ENCODE measurements at places on chromosomes 7 and 10.

DNA sequence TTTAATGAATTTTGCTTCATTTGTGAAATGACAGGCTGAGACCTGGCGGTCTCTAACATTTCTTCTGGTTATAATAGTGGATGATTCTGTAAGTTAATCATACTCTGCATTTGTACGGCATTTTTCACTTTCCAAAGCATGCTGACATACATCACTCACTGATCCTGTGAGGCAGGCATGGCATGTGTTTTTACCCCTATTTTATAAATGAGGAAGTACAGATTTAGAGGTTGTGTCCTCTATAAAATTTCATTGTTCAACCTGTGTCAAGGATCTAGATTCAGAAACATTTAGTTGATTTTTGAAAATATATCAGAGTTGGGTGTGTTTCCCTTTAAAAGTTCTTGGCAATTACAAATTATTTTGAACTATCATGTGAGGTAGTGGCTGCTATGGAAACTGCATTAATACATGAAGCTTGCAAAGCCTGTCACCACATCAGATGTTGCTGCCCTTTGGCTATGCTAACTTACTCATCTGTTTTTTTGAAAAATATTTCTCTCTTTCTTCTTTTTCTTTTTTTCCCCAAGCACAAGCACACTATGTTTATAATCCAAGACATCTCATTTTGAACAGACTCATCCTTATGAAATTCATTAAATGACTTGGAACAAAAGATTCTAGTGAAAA is 172.7 kb downstream of the GNAI1 start:
- peak; percentile 48 for DNase-seq

DNA sequence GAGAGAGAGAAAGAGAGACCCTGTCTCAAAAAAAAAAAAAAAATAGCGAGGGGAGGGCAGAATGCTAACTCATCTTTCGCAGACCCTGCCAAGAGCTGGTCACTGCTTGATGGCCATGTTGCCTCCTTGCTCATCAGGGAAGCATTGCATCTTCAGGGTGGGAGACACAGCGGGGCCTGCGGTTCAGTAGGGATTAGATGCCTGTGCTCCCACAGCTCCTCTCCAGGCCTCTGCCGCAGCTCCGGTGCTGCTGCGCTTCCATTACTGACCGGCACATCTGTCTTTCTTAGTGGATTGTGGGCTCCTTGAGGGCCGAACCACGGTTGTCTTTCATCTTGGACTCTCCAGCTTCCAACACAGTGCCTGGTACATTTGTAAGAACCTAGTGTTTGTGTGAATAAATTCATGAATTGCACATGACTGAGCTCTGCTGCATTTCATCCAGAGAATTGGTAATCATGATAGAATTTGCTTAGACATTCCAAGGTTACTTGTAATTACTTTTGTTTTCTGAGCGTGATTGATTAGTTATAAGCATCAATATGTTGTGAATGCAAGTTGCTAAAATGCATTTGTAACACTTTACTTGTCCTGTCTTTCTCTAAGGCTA is 16.8 kb downstream of the HK1 start:
- no peak for DNase-seq

DNA sequence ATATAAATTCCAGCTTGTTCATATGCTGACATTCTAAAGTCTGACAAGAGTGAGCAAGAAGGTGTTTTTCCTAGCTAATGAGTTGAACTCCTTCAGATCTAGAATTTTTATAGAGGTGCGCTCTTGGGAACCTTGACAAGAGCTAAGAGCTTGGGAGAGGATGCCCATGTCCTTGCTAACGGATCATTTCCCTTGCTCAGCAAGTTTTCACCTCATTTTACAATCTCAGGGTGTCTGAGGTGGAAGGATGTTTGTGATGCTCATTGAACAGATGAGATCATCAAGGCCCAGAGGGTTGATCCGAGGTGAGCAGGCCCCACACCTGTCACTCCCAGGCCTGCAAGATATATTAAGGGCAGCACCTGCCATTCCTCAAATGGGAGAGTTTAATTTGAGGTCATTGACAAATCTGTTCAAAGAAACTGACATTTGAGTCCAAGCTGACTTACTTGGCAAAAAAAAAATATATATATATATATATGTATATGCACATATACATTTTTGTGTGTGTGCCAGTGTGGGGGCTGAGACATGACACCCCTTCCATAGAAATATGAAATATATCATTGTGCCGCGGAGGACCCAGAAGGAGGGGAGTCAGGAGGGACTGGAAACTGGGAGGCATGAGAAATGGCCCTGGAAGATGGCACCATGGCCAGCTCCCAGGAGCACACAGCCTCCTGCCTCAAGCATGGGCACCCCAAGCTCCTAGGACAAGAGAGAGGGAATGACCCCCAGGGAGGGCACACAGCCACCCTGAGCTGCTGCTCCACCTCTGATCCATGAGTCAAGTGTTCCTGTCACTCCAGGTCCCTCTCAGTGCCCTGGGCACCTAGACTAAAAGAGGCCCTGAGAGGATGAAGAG is 17.3 kb upstream of the TMEM72 start:
- no peak for DNase-seq

DNA sequence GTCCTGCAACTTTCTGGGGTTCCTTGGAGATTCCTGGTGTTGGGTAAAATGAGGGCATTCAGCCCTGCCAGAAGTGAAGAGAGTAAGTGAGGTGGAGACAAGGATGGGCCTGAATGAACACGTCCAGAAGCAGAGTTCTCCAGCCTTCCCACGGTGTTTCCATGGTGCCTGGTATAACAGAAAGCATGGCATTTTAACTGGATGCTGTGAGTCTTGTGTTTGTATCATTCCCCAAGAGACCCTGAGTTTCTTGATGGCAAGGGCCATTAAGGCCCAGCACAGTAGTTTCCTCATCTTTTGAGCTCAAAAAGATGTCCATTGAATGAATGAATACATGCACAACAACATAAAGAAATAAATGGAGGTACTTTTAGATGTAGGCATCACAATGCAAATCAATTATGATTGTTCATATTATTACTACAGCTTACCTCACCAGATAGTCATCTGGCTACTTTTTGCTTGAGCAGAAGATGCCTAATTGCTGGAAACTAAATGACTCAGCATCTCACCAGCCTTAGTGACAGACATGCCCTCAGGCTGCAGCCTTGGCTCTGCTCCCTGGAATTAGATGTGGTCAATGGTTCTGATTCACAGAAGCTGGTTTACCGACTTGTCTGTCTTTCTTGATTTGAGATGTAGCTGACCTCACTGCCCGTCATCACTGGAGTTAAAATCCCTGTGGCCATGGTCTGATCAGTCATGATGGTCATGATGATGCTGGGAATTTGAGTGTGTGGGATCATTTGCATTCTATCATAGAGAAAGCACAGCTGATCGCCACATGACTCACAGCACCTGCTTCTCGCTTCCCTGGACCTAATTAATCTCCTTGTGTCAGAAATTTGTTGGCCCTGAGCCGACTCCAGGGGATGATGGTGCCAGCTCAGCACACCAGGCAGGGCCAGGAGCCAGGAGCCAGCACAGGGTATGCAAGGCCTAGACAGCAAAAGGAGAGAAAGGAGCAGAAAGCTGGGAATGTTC is 83.9 kb downstream of the CXCL12 start:
- no peak for DNase-seq

DNA sequence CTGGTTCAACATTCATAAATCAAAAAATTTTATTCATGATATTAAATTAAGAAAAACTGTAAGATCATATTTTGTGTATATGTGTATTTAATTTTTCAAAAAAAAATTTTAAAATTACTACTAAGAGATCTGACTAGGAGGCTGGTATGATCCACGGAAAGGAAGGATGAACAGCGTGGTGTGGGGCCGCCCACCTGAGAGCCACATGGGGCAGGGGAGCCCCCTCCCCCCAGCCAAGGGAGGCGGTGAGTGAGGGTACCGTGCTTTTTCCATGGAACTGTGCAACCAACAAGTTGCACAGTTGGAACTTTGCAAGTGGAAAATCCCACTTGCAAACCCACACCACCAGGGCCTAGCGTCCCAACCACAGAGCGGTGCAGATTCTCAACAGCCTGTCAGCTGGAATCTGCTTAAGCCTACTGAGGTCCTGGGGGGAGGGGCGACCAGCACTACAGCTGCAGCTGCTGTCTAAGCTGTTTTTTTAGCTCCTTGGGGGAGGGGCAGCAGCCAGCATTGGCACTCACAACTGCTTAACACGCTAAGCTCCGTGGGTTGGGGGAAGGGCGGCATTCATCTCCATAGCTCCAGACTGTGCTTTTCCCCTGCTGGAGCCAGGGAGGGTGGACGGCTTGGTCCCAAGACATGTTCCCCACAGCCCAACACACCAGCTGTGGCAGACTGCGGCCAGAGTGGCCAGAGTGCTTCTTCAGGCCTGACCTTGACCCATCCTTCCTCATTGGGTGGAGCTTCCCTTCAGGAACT is 94.2 kb upstream of the IGFBP3 start:
- peak; percentile 47 for DNase-seq

Measured in brain pericyte (primary cell).